ENCODE measurements at places on chromosomes 3 and 15.

DNA sequence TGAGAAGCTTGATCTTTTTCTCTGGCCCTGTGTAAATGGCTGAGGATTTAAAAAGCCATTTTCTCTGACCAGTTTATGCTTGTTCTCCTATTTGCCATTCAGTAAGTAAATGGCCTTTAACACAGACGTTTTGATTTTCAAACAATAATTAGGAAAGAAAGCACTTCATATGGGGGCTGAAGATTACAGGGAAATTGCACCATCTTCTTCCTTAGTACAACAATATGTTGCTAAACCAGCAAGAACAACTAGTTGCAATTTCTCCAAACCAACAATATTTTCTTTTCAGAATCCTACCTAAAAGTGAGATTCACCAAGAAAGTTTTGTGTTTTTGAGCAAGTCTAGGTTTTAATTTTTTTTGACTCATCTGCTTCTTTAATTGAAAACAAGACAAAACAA lies 80.5 kb upstream of the CCNL1 start:
- DNase-seq = no peak

- DNase-seq = no peak
These were observed 20.4 kb upstream of the PDCD6IP start for GRCh38 chr3:33777996-33778395.

DNA sequence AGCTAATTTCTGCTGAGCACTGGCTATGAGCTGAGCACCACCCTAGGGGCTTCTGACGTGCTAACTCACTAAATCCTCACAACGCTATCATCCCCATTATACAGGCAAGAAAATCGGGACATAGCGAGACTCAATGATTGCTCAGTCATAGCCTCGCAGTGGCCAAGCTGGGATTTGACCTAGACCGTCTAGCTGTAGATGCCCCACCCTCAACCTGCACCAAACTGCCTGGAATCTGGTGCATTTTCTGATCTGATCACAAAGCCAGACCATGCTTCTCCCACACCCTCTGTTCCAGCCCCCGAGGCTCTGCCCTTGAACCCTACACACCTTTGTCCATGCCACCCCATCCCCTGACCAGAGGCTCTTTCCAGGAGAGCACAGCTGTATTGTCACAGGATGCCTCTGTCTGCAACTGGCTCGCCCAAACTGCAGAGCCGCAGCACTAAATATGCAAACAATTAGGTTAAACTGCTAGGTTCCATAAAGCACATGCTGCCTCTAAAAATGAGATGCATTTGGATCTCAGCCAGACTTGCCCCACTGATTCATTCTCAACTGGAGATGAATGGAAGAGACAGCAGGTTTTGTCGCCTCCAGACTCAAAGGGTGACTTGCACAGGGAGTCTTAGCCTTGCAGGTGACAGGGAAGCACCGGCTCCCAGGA lies 95.2 kb downstream of the NUP210 start:
- DNase-seq = no peak

- no peak for DNase-seq
These were observed 13.4 kb downstream of the SPICE1 start for GRCh38 chr3:113501597-113501996.

DNA sequence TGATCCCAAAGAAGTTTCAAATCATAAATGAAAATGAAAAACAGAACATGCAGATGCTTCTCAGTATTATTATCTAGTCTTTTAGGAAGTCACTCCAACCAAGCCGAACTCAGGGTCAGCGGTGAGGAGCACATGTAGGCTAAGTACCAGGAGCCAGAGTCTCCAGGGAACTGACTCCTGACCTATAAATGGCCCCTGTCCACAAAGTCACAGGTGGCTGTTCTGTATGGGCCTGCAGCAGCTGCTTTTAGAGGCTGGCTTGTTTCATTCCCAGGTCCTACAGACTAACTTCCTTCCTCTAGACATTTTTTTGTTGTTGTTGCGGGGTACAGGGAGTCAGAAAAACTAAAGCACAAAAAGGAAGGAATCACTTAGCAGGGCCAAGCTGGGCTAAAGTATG lies 54.6 kb downstream of the DAPK2 start:
- no peak for DNase-seq

GRCh38 chr3:139974809-139975425 lies 39.9 kb downstream of the CLSTN2 start:
- DNase-seq = no peak

- no peak for DNase-seq
These were observed 10.9 kb upstream of the DLL4 start for GRCh38 chr15:40918146-40918798.

- DNase-seq = no peak
These were observed 27.8 kb downstream of the SLC27A2 start for GRCh38 chr15:50209809-50210208.

DNA sequence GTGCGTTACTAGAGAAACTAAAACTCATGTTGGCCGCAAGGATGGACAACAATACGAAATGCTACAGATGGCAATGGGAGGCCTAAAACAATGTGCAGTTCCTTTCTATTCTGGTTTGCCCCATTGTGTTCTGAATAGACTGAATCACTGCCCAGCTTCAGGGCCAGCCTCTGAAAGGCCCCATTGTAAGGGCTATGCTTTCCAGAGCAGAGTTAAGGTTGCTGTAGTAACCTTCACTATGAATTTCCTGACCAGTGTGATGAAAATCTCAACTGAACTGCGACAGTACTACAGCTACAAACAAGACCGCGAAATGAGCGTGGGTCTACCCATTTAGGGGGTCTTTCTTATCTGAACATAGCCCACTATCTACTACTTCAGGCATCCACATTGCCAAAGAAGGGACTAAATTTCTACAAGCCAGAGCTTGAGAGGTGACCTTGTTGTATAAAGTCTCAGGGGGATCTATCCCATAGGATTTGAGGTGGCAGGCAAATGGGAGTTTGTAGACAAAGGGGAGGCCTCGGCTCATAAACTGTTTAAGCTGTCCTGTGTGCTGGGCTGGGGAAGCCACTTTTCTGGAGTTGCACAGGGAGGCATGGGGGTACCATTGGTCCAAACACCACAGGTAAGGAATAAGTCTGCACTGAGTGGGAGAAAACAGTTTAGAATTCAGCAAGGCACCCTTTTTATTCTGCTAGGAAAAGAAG lies 80.1 kb downstream of the MYO1E start:
- DNase-seq = no peak

DNA sequence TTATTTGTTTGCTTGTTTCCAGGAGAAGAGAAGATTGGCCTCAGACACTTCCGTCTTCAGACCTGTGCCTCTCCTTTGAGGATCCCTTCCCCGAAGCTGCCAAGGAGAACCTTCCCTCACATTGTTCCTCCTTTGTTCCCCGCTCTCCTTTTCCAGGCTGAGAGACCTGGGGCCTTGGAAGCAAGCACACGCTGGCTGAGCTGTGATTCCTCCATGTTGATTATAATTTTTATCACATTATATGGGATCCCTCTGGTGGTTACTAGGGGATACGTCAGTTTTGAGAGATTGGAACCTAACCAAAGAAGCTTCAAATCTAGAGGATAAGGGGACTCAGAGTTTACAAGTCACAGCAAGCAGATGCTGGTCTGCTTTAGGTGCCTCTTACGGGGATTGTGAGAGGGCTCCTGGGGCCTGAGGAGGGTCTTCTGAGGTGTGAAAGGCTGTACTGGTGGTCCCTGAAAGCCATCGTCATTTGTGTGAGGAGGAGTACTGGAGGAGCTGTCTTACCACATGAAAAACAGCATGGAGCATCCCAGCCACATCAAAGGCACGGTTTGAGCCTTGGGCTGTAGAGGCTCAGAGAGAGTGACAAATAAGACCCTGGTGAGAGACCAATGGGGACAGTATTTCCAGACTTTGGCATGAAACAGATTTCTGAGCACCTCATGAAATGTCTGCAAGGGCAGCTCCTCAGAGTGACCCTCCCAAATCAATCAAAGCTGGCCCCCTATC lies 760.1 kb upstream of the CFAP20DC start:
- peak; percentile 2 for DNase-seq

DNA sequence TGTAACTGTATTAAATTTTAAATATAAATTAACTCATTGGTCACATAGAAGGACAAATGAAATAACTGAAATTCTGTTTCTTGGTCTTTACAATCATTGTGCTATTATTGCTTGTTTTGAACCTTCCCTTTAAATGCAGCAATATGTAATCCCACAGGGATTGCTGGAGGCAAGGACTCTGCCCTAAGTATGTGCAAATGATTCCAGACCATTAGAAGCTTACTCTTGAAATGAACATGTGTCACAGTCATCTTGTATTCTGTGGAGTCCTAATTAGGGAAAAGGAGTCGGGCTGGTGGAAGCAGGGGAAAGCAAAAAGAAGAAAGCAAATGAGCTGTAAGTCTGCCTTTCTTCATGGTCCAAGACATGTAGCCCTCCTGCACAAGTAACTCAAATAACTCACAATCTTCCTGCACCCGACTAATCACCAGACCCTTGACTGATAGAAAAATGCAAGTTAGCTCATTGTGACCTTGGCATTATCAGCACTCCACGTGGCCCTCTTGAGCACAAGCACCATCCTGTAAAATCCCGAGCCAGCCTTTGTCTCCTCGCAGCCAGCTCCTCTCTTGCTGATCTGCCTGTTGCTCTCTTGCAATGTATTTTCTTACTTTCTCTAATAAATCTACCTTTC lies 2.3 kb upstream of the TMPRSS7 start:
- DNase-seq = no peak

GRCh38 chr15:90418627-90419026 lies 30.6 kb downstream of the IQGAP1 start:
- no peak for DNase-seq

DNA sequence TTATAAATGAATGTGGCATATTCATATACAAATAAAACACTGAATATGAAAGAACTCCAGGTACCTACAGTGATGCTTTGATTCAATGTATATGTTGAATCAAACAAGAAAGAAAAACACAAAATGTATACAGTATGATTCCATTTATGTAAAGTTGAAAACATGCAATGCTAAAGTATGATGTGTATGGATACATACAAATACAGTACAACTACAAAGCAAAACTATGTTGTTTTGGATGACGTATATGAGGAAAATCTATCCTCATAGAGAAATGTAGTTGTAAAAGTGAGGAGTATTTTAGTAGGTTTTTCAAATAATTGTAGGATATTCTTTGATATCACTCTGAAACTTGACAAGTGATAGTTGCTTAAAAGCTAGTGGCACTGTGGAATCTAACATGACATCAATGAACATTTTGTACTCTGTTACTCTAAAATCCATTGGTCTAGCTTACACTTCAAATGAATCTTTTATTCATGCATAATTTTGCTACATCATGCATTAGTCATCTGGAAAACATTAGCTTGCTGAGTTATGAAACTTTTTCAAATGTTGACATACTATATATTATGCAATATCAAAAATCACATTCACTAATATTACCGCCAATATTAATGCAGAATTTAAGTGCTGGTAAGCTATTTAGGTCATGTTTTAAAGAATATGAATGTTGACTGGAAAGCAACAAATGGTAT lies 278.1 kb upstream of the CHRNA7 start:
- no peak for DNase-seq

DNA sequence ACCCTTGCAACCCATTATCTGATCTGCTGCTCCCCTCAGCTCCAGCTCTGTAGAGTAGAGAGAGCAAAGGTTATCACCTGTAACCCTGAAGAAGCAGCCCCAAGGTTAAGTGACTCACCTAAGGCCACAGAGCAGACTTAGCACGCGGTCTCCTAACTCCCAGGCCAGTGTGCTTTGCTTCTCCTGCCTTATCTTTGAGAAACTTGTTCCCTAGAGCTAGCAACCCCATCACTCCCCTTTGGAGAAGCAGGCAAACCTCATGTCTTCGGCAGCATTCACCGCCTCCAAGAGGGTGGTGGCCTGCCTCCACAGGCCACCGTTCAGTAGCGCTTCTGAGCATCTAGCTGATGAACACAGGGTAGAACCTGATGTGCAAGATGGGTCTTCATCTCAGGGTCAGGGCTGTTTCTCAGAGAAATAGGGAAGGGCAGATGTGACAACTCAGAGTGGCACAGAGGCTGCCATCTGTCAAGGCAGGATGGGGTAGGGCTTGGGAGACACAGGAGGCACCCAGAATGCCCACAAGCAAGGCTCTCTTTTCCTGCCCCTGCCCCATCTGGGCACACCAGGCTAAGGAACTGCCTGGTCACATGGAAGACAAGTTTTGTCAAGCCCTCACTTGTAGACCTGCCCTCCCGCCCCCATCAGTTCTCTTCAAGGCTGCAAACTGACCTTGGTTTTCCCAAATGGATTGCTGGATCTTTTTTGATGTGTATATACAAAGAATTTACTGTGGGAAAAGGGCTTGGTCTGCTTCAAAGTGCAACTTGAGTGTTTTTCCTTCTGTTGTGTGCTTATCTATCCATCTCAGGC lies 34.9 kb upstream of the CLK3 start:
- peak; percentile 14 for DNase-seq

DNA sequence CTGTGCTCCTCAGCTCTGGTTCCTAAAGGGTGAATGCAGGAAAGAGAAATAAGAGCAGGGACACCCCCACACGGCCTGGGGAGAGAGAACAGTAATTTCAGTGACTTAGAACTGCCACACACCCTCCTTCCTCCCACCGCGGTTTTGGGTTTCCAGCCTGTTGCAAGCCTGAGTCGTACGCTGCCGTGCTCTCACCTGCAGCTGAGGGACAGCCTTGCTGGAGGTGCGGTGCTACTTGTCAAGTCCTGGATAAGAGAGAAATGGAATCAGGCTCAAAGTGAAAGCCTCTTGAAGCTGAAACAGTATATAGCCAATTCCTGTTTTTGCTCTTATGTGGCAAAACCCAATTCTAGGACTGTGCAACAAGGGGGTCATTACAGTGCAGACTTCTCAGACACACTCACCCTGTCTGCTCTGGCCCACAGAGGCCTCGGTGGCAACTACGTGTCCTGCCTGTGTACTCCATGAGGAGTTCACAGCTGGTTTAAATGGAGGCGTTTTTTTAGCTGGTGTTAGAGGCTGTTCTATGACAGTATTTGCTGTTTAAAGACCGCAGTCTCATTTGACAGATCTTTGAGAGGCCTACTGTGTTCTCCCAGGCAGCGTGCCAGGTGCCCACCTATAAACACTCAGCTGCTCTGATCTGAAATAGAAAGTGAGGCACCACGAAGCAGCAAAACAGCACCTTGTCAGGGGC lies 42.9 kb downstream of the TBC1D2B start:
- DNase-seq = peak; percentile 93

DNA sequence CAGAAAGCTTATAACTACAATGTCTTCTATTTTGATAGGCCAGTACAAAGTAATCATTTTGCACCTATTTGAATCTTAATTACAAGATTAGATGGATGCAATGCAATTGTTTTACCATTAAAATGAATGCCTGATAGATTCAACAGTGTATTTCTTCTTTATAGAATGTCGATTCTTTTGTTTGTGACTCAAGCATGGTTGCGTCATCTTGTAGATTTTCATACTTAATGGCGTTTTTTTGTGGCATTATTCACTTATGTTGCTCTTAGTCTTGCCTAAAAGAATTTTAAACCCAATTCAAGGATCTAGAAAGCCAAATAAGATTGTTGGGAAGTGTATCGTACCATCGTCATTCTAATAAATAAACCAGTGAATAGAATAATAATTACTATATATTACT lies 21.4 kb downstream of the ZBTB38 start:
- no peak for DNase-seq

DNA sequence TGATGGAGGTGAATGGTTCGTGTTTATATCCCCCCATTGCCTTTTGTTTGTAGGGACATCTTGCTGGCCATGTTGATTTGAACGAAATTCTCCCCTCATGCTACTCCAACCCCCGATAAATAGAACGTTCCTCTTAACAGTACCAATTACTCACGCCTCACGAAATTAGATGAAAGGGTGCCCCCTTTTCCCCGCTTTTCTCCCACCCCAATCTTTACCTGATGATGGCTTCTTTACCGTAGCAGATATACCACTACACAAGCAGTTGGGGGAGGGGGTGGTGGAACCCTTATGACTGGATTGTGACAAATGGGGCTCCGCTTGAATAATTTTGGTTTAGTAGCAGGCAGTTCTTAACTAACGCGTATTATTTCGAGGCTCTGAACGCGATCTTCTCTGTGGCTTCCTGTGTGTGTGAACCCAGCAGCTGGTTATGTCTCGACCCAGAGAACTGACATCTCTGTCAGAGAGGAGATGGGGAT lies 1.1 kb downstream of the PIAS1 start:
- DNase-seq = peak; percentile 74
